ENCODE measurements at places on chromosomes 6 and 20.

GRCh38 chr6:169452117-169452868 lies 198.6 kb upstream of the THBS2 start:
- DNase-seq = no peak

GRCh38 chr20:667351-668034 lies 8.1 kb downstream of the SCRT2 start:
- peak; percentile 64 for DNase-seq

DNA sequence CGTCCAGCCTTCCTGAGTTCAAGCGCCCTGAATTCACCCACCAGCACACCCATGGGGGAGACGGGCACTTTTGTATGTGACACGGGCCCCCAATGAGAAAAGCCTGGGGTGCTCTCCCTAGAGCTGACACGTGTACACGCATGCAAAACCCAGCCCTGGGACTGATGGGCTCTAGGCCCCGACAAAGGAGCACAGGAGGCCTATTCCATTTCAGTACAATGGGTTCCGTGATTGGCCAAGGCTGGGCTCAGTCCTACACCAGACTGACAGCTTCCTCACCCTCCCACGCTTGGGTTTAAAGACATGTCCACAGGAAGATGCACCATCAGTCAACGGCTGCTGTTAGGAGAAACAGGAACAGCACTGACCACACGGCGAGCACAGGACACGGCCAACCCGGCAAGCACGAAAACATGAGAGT lies 8.8 kb downstream of the ZBTB46 start:
- no peak for DNase-seq

- no peak for DNase-seq
Measured at GRCh38 chr20:60986506-60987156, 265.4 kb upstream of the CDH4 start.

DNA sequence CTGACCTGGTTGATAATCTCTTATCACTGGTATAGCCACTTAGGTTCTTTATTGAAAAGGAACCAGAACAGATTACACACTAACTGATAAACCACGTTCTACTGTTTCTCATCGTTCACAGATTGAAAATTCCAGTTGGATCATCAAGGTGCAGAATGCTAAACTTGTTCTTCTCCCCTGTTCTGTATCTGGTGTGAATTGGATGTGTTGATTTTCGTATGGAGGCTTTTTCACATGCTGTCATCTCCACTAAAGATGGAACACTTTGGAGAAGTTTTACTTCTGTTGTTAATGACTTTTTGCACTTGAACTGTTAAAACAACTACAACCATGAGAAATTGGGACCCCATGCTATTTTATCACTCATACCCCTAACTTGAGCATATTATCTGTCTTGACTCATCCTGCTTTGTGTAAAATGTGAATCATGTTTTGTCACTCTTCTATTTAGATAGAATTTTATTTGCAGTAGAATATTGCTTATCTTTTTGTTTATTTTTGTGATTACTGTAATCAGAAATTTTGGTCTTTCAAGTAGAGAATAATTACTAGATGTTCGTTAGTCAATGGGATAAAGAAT lies 17.5 kb downstream of the VAPB start:
- DNase-seq = no peak
